ENCODE measurements at places on chromosomes 5 and 9.

- DNase-seq = no peak
These were observed 99.4 kb upstream of the HAND1 start for GRCh38 chr5:154577416-154577815.

GRCh38 chr5:68343421-68343826 lies 127.9 kb downstream of the PIK3R1 start:
- DNase-seq = no peak

DNA sequence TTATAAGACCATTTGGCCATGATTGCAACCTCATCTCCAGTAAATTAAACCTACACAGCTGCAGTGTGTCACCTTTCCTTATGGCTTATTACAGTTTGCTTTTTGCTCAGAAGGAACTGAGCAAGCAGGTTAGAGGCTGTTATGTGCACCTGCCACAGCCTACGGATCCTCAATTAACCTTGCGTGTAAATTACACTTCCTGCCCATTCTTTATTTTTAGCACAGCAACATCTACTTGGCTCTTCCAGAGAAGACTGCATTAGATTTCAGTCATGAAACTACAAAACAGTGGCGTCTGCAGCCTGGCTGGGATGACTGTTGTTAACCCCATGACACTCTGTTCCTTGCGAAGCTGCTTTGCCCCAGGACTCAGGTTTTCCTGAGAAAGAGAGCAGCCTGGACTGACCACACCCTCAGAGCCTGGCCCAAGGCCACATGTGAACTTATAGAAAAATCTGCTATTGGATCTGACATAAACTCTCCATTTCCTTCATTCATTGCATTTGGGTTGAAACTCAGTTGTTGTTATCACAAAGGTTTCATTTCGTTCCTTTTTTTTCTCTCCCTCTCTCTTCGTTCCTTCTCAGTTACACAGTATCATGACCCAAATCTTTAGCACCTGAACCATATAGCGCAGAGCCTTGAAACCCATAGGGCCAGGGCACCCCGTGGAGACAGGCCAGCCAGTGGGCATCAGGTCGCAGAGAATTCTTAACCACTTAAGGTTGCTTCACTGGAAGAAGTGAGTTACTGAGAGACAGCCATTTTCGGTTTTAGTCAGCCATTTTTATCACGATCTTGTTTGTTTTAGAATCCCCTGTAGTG lies 138.6 kb downstream of the PALM2AKAP2 start:
- no peak for DNase-seq

DNA sequence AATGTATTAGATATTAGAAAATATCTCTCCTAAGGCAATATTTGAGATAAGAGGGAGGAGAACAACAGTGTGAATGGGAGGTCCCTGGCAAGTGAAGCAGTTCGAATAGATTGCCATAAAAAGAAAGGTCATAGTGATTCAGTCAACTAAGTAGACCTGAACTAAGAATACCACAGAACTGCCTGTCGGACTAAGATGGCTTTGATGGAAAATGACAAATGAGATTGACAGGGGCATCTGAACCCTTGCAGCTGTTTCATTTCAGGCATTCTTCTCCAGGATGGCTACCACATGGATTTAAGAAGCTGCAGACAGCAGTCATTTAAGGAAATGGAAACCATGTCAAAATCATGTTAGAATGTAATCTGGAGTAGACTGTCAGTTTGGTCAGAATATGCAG lies 308.4 kb upstream of the MEF2C start:
- DNase-seq = no peak

DNA sequence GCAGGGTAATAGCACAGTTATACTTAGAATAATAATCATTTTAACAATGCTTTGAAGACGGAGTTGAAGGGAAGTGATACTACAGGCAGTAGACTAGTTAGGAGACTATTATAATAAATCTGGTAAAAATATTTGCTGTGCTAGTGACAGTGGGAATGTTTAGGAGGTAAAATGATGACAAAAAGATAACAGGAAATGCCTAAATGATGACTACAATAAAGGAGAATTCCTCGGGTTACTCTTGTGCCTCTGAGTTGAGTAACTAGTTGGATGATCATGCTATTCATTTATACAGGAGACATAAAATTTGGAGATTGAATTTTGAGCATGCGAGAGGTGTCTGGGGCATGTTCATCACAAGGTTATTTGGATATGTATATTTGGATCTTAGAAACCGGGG lies 32.2 kb upstream of the PAM start:
- DNase-seq = no peak

GRCh38 chr5:127451096-127451495 lies 66.3 kb upstream of the PRRC1 start:
- DNase-seq = no peak

DNA sequence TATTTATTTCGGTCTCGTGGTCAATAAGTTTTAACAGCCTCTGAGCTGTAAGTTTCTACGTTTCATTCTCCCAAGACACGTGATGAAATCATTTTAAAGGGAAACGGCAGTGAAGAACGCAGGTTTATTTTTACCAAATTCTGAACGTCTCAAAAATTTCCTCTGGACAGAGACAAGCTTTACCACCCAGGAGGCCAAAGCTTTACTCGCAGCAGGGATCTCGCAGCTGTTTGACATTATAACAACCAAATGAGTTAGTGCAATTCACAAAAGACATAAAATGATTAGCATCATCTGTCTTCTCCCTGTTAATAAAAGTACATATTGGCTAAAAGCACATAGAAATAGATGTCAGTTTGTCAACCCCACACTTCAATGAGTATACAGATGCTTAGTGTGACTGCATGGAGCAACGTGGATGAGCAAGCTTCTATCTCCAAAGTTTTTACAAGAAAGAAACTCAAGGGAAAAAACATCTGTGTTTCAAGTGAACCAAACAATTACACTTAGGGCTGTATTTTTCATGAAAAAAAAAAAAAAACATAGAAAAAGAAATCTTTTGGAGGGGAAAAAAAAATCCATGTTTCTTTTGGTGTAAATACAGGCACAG lies 2.5 kb downstream of the SEMA5A start:
- no peak for DNase-seq

DNA sequence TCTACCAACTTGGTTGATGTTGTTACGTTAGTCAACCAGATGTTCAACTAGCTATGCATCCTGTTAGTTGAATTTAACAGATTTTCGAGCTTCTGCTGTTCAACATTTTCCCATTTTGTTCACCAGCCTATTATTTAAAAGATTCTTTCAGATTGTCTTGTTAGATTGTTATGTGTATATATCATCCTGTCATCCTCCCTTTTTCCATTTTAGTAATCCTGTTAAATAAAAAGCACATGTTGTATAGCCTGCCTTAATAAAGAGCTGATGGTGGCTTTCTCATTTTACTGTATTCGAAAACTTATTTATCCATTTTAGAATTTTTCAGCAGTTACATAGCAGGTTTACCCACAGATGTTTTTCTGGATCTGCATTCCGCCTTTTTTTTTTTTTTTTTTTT lies 4.3 kb downstream of the TMEFF1 start:
- DNase-seq = no peak

DNA sequence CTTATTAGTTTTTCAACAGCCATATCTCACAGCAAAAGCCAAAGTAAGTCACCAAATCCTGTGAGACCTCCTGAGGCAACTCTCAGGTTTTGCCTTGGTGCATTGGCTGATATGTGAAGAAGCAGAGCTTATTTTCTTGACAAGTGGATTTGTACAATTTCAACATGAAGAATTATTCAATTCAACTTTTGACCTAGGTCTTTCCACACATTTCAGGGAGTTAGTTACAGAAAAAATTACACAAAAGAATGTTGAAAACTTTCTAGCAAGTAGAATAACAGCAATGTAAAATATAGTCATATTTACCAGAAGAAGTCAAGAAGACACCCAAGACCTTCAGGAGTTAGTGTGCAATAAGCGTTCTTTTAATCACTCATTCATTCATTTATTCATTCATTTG lies 62.4 kb upstream of the ADRB2 start:
- no peak for DNase-seq

GRCh38 chr5:129593525-129593924 lies 133.4 kb downstream of the ADAMTS19 start:
- DNase-seq = no peak

- DNase-seq = no peak
These were observed 227.1 kb downstream of the ZSWIM6 start for GRCh38 chr5:61559146-61559545.

- no peak for DNase-seq
These were observed 662 bp downstream of the SUSD3 start for GRCh38 chr9:93059011-93059714.

- no peak for DNase-seq
These were observed 3.2 kb downstream of the CDKN2B start for GRCh38 chr9:22005702-22006606.

DNA sequence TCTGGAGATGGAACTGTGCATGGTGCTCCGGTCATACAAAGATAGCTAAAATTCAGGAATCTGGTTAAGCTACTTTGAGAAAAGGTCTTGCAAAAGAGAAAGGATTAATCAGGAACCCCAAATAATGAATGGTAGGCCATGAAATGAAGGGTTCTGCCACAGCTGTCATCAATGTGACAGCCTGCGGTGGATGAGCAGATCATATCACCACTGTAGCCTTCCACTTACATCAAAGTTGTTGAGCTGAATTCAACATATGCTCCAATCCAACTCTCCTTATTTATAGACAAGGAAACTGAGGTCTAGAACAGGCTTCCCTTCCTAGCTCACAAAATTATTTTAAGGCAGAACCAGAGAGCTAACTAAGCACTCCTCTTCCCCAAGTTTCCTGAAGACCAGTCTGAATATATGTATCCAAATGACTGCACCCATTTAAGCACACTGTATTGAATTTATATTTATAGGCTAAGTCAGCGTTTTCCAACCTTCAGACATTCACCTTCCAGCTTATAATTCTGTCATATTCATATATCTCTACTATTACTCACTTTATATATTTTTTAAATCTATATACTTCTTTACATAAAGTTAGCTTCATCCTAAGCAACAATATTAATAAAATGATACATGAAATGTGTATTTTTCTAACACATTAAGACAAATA lies 13.9 kb upstream of the PTGER4 start:
- DNase-seq = no peak

- DNase-seq = no peak
These were observed 334.7 kb downstream of the NR2F1-AS1 start for GRCh38 chr5:93246090-93246855.

GRCh38 chr5:170076211-170076610 lies 29.5 kb upstream of the FOXI1 start:
- DNase-seq = no peak

DNA sequence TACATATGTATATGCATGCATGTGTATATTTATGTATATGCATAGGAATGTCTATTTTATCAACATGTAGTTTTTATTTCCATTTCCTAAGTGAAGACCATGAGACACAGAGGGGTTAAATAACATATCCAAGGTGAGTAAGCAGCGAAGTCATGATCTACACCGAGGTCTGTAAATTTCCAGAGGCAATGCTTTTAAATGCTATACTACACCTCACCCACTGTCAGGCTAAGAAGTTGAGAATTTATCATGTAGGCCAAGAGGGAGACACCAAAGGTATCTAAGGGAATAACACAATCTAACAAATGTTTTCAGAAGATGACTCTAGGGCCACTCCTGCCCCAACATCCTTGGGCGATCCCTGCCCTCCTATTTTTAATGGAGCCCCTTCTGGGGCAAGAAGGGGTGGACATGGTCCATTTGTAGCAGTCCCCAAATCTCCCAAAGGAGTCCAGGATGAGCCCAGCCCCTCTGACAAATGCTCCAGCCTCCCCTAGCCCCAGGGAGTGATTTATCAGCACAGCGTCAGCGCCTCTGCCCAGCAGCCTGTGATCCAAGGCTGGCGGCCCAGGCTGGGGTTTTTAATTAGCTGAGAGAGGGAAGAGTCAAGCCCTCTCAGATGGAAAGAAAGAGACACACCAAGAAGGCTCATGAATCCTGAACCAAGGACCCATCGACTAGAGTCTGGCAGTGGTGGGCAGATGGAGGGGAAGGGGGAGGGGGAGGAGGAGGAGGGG lies 339.9 kb downstream of the ASTN2 start:
- no peak for DNase-seq
